Ascending aorta (tissue), 2 donors: ENCODE measurements at places on chromosomes 4 and X.

GRCh38 chrX:102515975-102516941, at the start of gene TMSB15A:
Gene TMSB15A (minus strand): TSS chrX:102516739.
- DNase-seq = no peak

DNA sequence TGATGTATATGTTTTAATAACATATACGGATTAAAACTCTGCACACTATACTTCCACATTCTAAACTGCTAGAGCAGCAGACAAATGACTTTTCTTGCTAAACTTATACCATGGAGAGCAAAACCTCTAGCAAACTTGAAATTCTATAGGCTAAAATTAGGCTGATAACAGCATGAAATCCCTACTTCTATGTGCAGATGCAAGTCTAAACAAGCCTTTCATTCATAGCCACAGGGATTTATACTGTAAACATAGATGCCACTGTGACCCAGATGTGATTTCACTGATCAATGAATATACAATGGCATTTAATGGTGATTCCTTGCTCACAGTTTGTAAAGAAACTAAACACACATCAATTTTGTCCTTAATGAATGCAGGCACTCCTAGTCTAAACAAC, 151.0 kb downstream of the ANTXR2 start:
- no peak for DNase-seq

GRCh38 chr4:88280228-88280795, 4.0 kb downstream of the PPM1K start:
- no peak for DNase-seq

DNA sequence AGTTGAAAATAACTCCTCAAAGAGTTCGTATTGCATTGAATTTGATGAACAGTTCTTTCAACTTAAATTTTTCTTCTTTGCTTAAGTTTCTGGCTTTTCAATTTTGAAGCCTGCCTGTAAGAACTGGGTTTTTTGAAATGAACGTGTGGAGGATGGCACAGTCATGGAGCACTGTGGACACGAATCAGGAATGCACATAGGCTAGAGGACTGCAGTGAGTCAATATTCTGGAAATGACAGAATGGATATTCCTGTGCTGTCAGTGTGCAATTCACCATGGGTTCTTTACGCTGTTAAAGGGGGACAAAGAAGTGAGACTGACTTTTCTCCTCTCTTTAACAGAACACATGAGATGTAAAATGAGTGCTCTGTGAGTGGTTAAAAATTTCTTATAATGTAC, 368.0 kb upstream of the AGA start:
- DNase-seq = no peak

DNA sequence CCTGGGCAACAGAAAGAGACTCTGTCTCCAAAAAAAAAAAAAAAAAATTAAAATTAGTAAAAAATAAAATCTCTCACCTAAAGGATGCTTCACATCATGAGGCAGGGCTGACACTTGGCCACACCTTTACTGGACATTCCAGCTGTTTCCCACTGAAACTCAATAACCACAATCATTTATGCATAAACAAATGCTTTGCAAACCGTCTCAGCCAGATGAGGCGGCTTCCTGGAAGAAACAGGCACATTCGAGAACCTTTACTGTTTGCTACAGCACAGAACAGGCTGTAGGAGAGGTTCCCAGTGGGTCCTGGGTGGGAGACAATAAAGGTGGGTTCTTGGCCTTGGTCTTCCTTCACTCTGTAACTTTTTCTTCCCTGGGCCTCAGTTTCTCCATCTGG, 10.9 kb upstream of the TBC1D14 start:
- no peak for DNase-seq

GRCh38 chr4:37977471-37978247, 17.5 kb downstream of the PTTG2 start:
- DNase-seq = peak; percentile 90

DNA sequence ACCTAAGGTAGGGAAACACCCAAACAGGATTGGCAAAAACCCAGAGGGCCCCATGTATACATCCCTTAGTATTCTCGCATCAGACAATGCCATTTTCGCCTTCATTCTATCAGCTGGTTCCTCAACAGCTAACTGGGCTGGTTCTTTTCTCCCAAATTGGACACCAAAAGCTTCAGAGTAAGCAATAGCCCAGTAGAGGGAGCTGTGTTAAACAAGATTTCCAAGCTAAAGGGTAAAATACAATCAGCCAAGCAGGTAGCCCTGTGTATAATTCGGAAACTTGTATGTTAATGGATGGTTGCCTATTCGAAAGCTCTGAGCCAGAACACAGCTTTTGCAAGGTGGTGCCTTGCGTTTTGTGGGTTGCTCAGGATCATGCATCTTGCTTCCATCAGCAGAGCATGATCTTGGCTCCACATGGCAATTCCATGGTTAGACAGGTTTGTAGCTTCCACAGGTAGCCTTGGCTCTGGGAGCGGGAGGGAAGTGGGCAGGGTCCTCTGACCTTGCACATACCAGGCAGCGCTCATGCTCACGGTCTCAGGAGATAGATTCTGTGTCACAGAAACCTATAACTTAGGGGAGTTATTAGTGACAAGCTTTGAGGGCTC, 115.2 kb upstream of the LNX1 start:
- no peak for DNase-seq

- DNase-seq = no peak
Observed at GRCh38 chr4:99875071-99875470, 19.2 kb downstream of the LAMTOR3 start.

GRCh38 chr4:48329193-48329592, 12.1 kb upstream of the SLAIN2 start:
- DNase-seq = no peak

DNA sequence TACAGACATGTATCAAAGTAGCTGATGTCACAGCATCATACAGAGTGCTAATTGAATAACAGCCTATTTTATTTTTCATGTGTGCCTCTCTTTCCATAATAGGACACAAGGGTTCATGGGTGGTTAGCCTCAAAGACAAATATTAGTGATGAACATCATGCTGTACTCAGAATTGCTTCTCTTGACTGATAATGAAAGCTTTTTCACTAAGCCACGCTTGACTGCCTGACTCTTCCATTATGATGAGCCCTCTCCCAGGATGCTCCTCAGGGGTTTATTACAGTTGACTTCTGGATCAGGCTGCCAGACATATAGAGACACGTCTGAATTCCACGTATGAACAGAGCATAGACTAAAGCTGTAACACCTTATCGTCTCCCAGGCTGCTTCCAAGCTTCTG, 2757.5 kb downstream of the PCDH7 start:
- DNase-seq = no peak

DNA sequence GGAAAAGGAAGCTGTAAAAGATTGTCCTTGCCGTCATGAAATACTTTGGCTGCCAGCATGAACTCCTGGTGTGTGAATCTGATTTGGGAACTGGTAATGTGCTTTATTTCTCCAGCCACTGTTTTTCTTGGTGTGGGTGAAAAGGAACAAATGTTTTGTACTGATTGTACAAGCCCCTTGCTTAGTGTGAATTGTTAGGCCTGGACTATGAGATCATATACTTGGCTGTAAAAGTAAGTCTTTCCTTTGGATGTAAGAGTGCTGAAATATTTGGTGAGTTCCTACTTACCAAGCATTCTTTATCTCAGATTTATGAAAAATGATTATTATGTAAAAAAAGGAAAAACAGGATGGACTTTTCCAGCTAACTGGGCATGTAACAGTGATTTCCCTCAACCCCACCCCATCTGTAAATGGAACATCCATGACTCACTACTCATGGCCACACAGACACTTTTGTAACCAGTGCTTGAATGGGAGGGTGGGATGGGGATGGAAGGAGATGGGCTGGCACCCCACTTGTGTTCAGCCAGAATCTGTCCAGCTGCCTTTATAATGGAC, 6.3 kb downstream of the FNIP2 start:
- no peak for DNase-seq

GRCh38 chr4:139142980-139143379, 34.0 kb downstream of the ELF2 start:
- DNase-seq = no peak

GRCh38 chr4:140150636-140150885, 3.4 kb downstream of the MAML3 start:
- no peak for DNase-seq

GRCh38 chr4:110904435-110905065, 281.7 kb upstream of the PITX2 start:
- DNase-seq = no peak

GRCh38 chr4:163901319-163901718, 406.8 kb downstream of the TMA16 start:
- DNase-seq = no peak

GRCh38 chr4:72388521-72388920, 180.5 kb downstream of the ADAMTS3 start:
- DNase-seq = no peak

DNA sequence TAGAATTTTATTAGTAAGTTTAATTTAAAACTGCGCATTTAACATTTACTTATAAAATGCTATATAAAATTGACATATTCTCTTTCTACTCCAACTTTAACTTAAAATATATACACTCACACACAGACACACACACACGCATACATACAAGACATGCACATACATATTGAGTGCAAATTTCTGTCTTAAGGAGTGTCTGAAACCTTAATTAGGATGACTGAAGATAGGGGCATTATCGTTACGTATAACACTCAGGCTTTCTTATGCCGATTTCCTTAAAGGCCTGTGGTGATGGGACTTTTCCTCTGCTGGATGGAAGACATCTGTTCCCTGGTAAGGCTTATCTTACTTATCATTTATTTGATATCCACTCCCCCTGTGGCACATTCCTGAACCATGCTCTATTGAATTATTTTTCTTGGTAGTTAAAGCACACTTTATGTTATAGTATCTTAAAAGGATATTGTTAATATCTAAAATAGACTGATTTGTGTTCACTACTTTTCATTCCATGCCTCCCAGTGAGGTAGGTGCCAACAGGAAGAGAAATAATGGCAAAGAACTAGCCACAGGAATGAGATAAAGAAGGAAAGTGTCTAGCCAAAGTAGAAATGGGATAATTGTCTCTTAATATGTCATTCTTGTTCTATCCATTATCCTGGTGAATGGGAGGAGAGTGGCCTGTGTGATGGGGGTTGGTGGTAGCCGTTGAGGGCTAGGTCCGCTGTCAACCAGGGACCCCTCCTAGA, 92.9 kb upstream of the GPRIN3 start:
- DNase-seq = no peak

DNA sequence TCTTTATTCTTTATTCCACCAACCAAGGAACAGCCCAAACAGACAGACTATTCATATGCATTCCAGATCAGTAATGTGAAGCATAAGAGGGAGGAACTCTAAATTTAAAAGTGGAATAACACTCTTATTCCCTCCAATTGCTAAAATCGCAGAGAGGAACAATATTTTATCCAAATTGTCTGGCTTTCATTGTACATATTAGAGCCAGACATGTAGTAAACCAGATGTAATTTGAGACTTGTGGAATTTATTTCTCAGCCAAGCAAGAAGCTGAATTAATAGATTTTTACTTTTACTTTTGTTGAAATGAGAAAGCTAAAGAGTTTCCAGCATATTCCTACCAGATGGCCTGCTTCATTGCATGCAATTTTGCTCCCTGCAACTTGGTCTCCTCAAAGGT, 674.6 kb upstream of the SLIT2 start:
- no peak for DNase-seq

DNA sequence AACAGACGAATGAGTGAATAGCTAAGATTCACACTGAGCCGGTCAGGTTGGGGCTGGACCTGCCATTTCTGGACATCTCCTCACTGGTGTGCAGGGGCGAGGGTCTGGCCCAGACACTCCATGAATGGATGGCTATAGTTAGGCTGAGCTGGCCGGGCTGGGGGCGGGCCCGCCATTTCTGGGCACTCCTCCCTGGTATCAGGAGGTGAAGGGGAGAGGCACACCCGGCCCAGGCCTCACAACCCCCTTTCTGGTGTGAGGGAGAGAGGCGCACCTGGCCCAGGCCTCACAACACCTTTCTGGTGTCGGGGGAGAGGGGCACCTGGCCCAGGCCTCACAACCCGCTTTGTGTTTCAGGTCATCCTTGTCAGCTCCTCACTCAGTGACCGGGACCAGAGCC, 203.2 kb upstream of the PSAPL1 start:
- DNase-seq = no peak

GRCh38 chr4:173168396-173169177, at the start of gene GALNT7:
Gene GALNT7 (plus strand): TSS chr4:173168811. CDS start chr4:173168836, 25 bp downstream.
- no peak for DNase-seq

DNA sequence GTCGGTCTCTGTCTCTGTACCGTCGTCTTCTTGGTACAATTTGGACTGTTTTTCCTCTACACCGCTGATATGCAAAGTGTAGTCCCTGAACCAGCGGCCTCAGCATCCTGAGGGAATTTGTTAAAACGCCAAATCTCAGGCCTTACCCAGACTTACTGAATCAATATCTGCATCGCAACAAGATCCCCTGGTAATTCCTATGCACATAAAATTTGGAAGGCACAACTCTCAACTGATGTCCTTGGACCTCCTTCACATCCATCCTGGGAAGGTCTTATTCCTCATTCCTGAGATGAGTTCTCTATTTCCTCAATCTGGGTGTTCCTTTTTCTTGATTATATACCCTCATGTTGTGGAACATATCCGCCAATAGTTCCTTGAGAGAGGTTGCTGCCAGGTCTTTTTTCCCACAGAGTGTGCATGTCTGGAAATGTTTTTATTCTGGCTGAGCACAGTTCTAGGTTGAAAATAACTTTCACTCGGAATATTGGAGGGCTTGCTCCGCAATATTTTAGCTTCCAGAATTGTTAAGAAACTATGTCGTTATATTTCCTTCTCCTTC, 738 bp upstream of the HPF1 start:
- DNase-seq = no peak

DNA sequence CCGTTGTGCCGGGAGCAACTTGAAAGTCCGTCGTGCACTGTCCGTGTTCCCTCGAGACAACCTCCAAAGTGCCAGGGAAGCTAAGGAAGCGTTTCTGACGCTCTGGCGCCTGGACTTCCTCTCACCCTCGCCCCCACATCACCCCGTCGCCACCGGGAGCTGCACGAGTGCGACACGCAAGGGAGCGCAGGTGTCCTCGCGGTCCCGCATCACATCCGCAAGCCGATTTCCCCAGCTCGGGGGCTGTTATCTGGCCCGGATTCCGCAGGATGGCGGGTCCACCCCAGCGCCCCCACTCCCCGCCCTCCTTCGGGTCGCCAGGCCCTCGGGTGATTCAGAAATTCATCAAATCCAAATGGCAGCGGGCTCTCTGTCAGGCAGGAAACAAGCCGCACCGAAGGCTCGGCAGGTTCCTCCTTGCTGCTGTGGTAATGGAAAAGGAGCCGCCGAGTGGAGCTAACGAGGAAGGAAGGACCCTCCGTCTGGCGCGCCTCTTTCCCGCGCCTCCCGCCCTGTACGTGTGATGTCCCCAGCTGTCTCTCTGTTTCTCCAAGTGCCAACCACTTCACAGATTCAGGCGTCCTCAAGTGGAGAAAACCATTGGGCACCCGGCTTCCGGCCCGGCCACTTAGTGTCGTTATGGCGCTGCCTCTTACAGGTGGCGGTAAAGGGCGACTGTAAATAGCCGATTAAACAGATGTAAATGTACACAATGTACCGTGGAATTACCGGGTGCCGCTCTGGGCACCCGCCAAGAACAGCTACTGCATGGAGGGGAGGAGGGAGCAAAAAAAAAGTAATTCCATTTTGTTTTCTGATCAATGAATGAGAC, 921 bp upstream of the SETD7 start:
- peak; percentile 82 for DNase-seq

GRCh38 chr4:145427221-145427620, 54.4 kb upstream of the SMAD1 start:
- DNase-seq = no peak
